Glutamatergic neuron (in vitro differentiated cells): ENCODE measurements at places on chromosomes 3 and 15.

GRCh38 chr3:30688776-30689641 lies 82.6 kb downstream of the TGFBR2 start:
- no peak for DNase-seq

- no peak for DNase-seq
Measured at GRCh38 chr3:141307351-141308059, 60.8 kb upstream of the ZBTB38 start.

GRCh38 chr3:195256639-195257453 lies 14.1 kb downstream of the XXYLT1 start:
- no peak for DNase-seq

DNA sequence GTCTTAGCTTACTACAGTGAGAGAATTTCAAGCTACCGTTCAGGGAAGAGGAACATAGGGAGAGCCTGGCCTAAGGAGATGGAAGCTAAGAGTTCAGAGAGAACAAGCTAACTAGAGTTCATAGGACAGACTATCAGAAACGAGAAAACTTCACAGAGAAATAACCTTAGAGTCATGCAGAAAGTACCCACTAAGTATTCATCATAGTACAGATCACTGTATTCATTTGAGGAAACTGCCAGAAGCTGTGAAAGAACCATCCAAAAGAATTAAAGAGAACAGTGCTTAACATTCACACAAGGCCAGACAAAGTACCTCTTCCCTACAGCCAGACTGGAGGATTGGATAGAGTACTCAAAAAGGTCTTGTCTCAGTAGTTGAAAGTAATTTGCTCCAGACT lies 15.2 kb upstream of the GBE1 start:
- no peak for DNase-seq

DNA sequence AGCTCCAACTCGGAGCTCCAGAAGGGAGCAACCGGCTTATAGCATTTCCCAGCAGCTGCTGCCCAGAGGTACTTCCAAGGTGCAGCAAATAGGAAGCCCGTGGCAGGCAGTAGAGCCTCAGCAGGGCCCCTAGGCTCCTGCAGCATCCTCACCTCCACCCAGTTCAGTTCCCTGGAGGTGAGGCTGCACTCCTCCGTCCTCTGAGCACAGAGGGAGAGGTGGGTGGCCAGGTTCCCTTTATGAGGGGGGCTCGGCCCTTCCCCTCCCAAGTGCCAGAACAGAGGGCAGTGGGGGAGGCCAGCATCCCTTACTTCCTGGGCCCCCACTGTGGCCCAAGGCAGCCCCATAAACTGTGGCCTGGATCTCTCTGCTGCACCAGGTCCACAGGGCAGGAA lies 150.2 kb downstream of the ATP10A start:
- DNase-seq: no peak

DNA sequence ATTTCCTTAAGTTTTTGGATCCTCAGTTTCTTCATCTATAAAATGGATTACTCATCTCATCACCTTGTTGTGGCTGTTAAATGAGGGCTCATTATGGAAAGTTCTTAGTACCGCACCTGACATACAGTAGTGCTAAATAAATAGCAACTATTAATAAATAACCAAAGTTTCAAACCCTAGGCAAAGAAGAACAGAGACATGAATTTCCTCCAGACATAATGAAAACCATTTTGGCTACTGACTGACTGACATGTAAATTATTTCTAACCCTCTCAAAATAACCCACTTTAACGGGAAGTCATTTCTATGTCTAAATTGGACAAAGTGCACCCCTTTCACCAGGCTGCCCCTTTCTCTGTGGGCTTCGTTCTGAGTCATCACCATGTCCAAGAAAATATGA lies 17.4 kb upstream of the KLHL6 start:
- no peak for DNase-seq

DNA sequence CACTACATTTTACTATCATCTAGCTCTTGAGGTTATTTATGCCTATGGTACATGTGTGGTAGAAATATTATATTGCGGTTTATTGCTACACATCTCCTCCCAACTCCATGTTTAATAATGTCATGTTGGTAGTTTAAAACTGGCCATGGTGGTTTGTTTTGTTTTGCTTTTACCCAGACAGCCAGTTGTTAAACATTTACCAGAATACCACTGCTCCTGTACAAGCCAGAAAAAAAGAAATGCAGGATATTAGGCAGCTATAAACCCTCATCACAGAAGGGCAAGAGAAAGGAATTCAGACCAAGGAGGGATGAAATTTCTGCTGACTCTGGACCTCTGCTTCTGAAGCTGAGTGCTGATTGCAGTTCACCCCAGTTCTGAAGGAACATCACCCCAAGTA lies 451.8 kb upstream of the IL12A start:
- DNase-seq: no peak

- no peak for DNase-seq
Measured at GRCh38 chr3:68997887-68998286, 15.6 kb downstream of the EOGT start.

- no peak for DNase-seq
Measured at GRCh38 chr3:138124706-138125355, 7.4 kb downstream of the A4GNT start.

DNA sequence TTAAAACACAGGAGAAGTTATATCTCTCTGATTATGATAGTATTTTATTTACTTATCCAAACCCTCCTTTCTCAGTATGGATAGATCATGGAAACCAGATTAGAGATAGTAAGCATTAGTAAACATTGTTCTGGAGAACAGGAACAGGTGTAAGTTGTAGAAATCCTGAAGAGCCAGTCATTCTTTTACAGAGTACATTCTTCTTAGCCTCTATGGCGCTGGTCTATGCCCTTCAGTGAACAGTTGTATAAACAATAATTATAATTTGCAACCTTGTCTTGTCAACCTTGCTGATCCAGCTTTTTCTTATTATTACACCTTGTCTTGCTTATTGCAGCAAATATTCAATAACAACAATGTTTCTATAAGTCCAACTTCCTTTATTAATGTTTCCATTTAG lies 47.4 kb downstream of the SLC15A2 start:
- no peak for DNase-seq

- DNase-seq: no peak
Measured at GRCh38 chr3:52441772-52442332, 3.1 kb downstream of the SEMA3G start.

DNA sequence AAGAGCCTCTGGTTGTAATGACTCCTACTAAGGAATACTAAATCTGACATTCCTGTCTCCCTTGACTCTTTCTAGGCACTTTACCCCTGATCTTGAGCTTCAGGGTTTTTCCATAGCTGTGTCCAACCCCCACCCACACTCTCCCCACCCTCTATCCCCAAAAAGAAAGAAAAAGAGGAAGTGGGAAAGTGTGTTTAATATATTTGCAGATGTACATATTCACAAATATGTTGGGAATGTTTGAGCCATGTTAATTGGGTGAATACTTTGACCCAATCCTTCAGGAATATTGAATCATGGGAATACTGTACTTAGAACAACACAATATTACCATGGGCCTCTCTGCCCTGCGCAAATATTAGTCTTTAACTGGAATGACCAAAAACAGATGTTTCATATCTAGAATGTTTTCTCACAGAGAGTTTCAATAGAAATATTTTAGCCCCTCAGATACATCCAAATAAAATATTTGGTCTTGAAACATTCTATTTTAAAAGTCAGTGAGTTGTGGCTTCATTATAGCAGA lies 19.8 kb upstream of the PFN2 start:
- no peak for DNase-seq

DNA sequence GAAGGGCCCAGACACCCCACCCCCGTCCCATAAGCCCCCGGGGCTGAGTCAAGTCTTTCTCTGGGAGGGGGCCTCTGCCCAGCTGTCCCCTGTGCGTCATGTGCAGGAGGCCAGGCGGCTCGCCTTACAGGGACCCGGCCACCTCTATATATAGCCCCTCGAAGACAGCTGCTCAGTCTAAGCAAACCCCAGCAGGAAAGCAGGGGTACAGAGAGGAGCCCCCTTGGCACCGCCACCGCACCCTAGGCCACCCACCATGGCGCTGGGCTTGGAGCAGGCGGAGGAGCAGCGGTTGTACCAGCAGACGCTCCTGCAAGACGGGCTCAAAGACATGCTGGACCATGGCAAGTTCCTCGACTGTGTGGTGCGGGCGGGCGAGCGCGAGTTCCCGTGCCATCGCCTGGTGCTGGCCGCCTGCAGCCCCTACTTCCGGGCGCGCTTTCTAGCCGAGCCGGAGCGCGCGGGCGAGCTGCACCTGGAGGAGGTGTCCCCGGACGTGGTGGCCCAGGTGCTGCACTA lies at the start of gene KLHL40:
Gene KLHL40, plus strand, starts transcription at position 175 of the 519 bp plus-strand sequence. Its CDS starts 82 bp downstream, at position 257.
- no peak for DNase-seq

DNA sequence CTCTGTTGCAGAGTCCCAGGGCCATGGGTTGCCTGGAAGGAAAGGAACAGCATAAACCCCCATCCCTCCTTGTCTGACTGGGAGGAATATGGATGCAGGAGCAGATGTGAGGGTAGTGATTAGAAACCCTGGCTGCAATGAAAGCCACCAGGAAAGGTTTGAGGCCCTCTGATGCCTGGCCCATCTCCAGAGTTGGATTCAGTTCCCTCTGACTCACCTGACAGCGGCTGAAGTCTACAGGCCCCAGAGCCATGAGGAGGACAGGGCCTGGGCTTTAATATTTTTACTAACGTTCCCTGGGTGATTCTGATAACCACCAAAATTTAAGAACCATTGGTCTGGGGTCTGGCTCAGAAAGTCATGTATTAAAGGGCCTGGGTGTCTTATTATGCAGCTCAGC lies 214.0 kb downstream of the EPHB1 start:
- DNase-seq: no peak

DNA sequence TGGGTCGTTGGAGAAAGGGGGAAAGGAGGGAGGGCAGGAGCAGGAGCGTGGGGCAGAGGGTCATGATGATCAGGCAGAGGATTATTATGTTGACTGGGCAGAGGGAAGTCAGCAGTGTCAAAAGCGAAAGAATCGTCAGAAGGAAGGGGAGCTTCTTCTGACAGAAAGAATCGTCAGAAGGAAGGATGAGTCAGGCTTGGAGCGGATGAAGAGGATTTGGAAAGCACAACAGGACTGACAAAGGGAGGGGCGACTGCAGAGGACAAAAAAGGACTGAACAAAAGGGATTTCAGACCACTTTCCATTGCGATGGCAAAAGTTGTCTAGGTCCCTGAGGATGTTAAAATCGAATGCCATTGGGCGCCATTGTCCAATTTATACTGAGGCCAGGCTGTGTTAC lies 1053.5 kb downstream of the SI start:
- no peak for DNase-seq

DNA sequence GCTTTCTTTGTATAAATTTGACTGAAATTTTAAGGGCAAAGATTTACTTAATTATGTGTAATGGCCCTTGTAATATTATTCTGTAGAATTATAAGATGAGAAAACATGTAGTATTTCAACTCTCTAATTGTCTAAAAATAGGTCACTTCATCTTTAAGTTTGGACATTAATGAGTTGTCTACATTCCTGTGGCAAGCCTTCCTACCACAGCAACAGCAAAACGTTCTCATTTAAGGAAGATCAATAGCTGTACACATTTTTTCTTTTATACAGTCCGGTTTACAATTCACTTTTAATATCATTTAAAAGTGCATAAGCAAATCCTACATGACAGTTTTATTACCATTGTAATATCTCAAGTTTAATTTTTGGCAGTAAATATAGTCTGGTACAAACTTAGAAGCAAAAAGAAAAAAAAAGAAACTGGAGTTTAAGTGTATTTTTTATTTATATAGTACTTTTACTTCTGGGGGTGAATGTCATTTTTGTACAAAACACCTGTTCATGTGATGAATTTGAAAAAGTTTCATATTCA lies 501.8 kb downstream of the ZPLD1 start:
- DNase-seq: no peak

DNA sequence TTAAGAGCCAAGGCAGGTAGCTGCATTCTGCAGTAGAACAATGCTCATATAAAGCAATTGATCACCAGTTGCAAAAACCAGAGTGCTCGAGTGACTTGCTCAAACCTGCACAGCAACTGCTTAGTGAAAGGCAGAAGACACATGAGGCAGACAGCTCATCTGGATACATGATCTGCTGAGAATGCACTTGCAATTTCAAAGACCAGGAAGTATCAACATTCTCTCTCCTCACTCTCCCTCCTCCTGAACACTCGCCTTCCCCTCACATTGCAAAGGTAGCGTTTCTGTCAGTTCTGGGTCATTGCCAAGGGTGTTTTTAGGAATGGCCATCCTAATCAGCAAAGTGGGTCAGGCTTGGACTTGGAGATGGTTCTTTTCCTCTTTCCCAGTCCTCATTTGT lies 61.0 kb downstream of the BFSP2 start:
- no peak for DNase-seq

- peak; percentile 84 for DNase-seq
Measured at GRCh38 chr15:59528961-59529402, 82.6 kb upstream of the GCNT3 start.

GRCh38 chr15:72456684-72457083 lies 17.4 kb upstream of the ARIH1 start:
- no peak for DNase-seq

GRCh38 chr15:29692527-29692926 lies 129.7 kb downstream of the TJP1 start:
- DNase-seq: no peak

GRCh38 chr15:45858491-45858890 lies 223.7 kb downstream of the SQOR start:
- no peak for DNase-seq

GRCh38 chr3:2920103-2920502 lies 190.1 kb downstream of the IL5RA start:
- no peak for DNase-seq

GRCh38 chr3:16767006-16767405 lies 117.7 kb upstream of the PLCL2 start:
- DNase-seq: no peak

- DNase-seq: no peak
Measured at GRCh38 chr3:25894101-25894500, 104.2 kb downstream of the OXSM start.

- DNase-seq: no peak
Measured at GRCh38 chr3:69142090-69142489, 19.7 kb upstream of the LMOD3 start.

- no peak for DNase-seq
Measured at GRCh38 chr15:39139431-39140059, 441.3 kb upstream of the THBS1 start.

GRCh38 chr3:46847744-46848143 lies 15.5 kb downstream of the MYL3 start:
- no peak for DNase-seq

DNA sequence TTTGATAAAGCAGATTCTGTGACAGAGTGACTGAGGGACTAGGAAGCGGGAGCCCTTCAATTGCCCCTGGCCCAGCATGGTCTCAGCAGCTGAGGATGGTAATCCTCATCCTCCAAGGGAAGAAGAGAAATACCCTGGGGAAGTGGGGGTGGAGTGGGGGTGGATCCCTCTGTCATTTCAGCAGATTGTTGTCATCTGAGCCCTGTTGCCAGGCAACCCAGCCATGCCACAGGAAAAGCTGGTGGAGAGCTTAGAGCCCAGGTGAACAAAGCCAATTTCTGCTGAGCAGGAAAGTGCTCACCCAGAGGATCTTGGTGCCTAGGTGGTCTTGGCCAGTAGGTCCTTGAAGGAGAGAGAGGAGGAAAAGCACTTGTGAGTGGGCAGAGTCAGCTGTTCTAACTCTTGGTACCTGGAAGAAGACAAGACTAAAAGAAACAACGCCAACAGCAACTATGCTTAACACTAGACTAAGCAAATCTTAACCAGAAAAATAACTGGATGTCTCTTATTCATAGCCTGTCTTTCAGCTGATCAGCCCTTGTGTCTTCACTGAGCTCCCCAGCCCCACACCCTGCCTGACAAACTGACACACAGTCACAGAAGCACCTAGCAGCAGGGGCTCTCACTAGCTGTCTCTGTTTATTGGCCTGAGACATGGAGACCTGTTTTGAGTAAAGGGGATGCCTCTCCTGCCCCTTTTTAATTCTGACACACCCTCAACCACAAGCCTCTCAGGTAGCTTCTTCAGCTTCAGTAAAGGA lies 40.1 kb upstream of the DCLK3 start:
- DNase-seq: peak; percentile 70
